ENCODE measurements at places on chromosomes 2 and 18. TPM values are rescaled to one million over a fixed set of nuclear protein-coding genes. Genes with fewer than 3 reads are reported as not detected.

DNA sequence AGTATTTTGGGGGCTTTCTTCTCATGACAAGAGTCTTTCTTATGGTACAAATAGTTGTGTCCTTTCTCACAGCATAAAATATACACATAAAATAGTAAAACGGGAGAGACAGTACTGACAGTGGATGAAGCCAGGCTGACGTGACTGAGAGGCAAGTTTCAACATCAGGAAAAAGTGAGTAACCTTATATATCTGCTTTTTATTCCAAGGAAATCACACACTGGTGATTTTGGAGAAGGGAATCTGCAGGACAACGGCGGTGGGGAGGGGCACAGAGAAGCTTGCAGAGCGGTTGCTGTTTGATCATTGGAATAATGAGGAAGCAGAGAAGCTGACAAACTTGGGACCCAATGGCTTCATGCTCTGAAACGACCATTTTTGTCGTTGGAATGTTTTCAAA, 130.6 kb upstream of the ZNF236 start:
- no peak for ATAC-seq

DNA sequence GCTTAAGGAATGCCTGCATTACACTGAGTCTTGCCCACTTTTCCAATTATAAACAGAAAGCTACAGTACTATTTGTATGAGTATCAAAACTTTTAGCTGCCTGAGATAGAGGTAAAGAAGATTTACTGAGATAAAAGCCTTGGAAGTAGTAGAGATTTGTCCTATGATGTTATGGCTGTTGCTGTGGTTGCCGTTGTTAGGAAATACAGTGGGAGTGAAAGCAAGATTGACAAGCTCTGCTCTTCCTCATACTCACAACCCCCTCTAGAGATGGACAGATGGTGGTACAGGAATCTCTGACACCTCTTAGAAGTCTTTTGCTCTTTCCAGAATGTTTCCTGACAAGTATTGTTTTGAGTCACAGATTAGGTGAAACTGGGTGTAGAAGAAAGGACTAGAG, 242.5 kb downstream of the RPIA start:
- no peak for ATAC-seq

- ATAC-seq = no peak
These were observed 148.4 kb upstream of the ACVR2A start for GRCh38 chr2:147696426-147696825.

- no peak for ATAC-seq
These were observed 244.5 kb downstream of the TXNL1 start for GRCh38 chr18:56393870-56394269.

GRCh38 chr18:48468151-48468550, 59.0 kb upstream of the ZBTB7C start:
- ATAC-seq = no peak

DNA sequence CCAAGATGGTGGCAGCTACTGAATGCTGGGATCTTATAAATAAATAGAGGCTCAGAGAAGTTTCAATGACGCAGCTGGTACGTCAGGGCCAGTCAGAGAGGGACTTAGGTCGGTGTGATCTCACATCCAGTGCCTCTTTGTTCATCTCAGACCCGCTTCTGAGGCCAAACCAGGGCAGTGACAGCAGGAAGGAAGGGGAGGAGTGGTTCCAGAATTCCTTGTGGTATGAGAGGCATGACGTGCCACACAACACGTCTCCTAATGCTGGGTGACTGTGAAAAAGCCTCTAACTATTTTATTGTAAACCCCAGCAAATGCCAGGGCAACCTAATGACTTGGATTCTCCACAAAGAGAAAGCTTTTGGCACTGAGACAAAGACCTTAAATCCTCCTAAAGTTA, 423.3 kb downstream of the LPIN1 start:
- ATAC-seq = peak; percentile 98

DNA sequence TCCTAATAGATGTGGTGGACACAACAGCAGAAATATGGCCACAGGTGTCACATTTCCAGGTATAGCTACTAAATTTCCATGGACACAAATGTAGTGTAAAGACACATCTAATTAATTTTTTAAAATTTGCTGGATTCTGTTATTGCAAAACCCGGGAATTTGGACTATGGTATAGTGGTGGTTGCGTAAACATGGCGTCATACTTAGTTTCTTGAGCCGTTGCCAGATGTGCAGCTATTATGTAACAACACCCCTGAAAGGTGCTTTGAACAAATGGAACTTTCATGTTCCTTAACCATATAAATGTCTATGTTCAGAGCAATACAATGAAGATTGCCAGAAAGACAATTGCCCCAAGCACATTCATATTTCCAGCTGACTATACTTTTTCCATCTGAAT, 85.9 kb downstream of the HRH4 start:
- no peak for ATAC-seq

Gene SLC8A1
- not detected for total RNA-seq
